ENCODE measurements at places on chromosomes 4 and X.

- DNase-seq = no peak
Observed at GRCh38 chr4:145097331-145097820, 620 bp downstream of the ANAPC10 start.

DNA sequence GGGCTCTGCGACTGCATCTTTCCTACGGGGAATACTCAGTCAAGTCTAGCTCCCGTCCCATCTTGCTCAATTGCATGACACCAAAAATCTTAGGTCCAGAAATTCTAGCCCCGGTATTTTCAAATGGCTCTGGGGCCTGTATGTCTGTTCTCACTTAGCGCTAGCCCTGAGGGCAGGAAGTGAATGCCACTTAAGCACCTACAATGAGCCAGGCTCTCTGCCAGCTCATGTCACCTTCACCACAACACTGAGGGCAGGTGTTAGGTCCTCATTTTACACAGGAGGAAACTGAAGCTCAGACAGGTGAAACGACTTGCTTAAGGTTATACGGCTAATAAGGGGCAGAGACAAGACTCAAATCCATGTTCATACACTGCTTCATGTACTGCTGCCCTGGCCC, 282.8 kb downstream of the PPP1R2C start:
- DNase-seq = no peak

DNA sequence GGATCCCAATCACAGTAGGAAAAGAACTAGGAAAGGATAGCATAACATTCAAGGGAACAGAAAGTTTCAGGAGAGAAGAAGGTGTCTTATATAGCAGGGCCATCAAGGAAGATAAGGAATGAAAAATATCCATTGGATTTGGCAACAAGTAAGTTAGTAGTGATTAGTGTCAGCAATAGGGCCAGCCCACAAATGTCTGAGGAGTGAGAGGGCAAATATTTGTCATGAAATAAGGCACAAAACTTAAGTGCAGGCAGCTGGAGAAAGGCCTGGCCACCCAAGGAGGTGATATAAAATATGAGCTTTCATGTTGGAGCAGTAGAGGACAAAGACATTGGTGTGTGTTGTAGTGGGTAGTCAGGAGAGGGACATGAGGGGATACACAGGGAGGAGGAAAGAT, 132.1 kb downstream of the COL4A6 start:
- no peak for DNase-seq

DNA sequence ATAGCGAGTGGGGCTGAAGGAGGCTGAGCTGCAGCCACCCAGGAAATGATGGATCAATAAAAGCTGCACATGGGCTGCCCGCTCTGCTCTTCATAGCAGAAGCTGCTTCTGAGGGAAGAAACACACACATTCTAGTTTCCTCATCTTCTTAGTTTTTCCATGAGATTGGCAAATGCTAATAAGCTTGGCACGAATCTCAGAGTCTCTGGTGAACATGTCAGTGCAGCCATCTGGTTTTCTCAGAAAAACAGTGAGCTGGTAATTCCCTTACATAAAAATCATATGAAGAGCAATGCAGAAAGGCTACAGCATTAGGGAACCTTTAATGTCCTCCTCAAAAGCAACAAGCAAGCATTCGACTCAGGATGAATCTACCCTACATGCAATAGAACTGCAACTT, 69.9 kb downstream of the GATB start:
- DNase-seq = no peak

DNA sequence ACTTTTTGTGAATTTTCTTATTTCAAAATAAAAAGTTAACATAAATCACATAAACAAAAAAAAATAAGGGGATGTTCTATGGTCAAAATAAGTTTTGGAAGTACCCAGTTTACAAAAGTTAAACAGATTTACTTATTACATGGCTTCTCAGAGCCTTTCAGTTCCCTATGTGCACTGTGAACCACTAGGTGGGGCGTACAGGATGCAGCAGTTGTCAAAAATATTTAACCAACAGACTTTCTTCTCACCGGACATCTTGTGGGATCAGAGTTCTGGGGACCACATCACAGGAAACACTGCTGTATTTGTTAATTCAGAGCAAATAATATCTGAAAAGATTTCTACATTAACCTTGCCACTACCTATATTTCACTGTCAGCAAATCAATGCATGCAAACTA, 74.1 kb downstream of the SMARCA1 start:
- no peak for DNase-seq

GRCh38 chr4:63620271-63620670, 789.0 kb downstream of the TECRL start:
- no peak for DNase-seq

DNA sequence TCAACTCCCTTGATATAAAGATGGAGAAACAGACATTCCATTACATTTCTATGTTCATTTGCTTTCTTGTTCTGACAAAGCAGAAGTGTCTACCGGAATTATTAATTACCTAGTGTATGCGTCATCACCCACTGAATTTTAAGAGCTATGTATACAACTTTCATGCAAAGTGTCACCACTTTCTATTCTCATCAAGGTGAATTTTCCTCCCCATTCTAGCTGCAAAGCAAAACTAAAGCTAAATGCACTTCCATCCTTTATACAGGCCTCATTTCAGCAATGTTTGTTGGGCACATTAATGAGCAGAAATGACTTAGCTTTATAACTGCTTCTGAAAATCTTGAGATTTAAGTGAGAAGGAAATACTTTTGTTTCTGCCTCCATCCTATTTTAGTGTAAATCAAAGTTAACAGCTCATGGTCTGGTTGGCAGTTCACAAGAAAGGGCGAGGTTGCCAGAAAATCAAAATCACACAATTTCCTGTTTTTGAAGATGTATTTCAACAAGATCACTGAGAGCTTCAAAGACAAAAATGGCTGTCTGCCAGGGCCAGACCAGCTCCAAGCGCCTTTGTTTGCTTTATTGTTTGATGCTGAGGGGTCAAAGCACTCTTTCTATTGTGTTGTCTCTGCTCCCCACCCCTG, 7.2 kb upstream of the FAM9C start:
- no peak for DNase-seq

GRCh38 chr4:47218631-47219030, 187.3 kb downstream of the GABRB1 start:
- DNase-seq = no peak

GRCh38 chr4:179817317-179817716, 2375.1 kb upstream of the AGA start:
- no peak for DNase-seq

GRCh38 chrX:110415440-110416170, 57.0 kb downstream of the RTL9 start:
- no peak for DNase-seq

GRCh38 chr4:74975848-74976824, 43.2 kb downstream of the PARM1 start:
- no peak for DNase-seq

DNA sequence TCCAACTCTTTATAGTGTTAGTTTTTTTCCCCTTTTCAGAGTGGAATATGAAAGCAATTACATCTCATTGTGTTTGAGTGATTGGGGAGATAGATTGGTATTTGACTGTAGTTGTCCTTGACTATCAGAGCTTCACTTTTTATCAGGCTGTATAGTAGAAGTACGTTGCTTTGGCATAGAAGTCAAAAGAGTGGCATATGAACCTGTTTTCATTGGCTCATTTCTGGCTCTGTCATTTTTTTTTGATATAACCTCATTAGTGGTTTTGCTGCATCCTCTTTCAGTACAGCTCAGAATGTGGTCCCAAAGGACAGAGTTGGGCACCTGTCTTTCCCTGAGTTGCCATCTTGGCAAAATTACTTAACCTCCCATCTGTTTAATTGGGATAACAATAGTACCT, 1.4 kb downstream of the TMA16 start:
- no peak for DNase-seq

GRCh38 chr4:170001745-170002267, 24.4 kb downstream of the MFAP3L start:
- DNase-seq = no peak

DNA sequence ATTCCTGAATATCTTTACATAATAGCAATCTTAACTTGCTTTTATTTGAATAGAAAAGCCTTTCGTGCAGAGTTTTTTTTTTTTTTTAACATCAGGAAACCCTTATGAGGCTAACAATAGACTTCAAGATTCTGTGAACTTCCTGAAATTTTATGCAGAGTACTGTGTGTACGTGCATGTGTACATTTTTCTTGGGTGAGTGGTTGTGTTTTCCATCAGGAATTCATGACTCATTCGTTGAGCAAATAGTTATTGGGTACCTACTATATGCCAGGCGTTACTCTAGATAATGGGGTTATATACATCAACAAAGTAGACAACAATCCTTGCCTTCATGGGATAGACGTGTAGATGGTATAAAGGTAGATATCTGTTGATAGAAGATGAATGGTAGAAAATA, 59.1 kb downstream of the MRPL1 start:
- DNase-seq = no peak

GRCh38 chrX:16946361-16946964, at the start of gene REPS2:
REPS2 (plus strand) TSS chrX:16946658; CDS start chrX:16946862, 204 bp downstream.
- DNase-seq = peak; percentile 43

DNA sequence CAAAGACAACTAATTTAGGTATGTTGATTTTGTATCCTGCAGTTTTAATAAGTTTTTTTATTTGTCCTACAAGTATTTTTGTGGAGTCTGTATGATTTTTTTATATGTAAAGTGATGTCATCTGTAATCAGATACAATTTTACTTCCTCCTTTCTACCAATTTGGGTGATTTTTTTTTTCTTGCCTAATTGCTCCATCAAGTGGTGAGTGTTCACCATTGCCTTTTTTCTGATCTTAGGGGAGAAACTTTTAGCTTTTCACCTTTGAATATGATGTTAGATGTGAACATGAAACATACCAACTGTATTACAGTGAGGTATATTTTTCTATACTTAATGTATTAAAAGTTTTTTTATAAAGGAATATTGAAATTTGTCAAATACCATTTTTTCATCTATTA, 362.3 kb downstream of the PABPC4L start:
- DNase-seq = no peak

DNA sequence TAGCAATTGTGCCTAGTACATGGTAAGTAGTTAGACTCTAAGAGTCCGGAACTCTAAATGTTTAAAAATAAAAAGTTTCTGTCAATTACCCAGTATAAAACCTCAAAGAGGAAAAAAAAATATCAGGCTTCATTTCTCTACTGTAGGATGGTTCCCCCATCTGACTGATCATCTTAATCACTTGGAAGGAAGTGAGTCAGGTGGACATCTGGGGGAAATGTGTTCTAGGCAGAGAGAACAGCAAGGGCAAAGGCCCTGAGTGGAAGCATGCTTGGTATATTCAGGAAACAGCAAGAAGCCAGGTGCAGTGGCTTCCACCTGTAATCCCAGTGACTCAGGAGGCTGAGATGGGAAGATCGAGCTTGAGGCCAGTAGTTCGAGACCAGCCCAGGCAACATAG, 2.9 kb upstream of the EIF1AX start:
- DNase-seq = no peak

DNA sequence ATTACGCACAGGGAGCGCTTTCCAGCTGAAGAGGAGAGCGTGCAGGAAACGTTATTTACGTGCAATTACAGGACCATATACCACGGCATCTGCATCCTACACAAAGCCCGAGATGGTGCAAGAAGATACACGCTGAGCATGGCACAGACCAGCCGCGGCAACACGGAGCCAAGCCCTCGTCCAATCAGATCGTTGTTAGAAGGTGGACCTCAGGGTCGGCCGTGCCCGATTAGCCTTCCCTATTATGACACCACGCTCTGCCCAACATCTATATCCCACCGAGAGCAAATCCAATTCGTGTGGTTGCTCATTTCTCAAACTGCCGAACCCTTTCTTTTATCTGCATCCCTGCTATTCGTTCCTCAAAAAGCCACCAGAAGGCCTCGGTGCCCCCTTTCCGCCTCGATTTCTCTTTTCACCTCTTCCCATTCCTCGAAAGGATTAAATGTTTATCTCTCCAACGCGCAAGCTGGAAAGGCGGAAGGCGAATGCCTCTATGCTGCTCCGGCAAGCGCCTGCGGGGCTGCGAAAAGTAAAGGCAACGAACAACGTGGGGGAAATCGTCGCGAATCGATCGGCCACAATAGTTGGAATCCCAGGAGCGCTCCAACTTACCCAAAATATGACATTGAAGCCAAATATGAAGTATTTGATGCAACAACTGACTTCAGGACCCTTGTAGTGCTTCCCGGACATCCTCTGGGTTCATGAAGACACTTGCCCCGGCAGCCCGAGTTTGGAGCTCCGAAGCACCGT, 702 bp downstream of the TSPAN5 start:
- DNase-seq = peak; percentile 17

DNA sequence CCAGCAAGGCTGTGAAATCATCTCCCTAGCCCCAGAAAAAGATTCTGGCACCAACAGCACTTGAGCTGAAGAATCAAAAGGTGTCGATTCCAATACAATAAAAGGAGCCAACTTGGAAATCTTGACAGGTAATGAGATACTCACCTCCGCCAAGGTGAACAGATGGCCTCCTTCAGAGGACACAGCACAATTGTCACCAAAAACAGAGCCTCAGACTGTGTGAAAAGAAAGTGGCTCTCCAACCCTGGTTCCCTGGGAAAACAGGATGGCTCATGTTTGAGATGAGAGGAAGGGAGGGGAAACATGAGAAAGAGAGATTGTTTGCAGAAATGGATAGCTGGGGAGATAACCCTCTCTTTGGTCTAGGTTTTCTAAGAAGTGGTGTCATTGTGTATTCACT, 168.9 kb downstream of the HS3ST1 start:
- no peak for DNase-seq

DNA sequence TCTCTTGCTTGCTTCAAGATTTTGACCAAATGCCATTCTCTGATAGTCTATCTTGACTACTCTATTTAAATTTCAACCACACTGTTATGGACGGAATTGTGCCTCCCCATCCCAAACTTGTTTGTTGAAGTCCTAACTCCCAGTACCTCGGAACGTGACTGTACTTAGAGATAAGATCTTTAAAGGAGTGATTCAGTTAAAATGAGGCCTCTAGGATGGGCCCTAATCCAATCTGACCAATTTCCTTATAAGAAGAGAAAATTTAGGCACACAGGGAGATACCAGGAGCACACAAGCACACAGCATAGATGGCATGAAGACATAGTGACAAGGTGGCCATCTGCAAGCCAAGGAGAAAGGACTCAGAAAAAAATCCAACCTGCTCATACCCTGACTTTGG, 269.9 kb downstream of the KCNIP4 start:
- DNase-seq = no peak

DNA sequence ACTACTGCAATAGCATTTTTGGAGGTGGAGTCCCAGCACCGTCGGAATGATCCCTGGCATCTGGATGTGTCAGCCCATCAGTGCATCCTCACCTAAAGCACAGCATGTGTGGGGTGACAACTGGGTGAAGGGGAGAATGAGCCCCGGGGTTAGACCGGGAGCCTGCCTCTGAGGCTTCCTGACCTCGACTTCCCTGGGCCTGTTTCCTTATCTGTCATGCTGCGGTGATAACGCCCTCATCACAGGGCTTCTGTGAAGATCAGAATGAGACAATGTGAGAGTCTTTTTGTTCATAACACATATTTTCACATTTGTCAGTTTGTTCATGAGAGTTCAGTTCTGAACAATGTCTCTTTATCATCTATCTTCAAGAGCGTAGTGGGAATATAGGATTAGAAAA, 31.1 kb upstream of the PDLIM3 start:
- no peak for DNase-seq

- no peak for DNase-seq
Observed at GRCh38 chrX:64437665-64438064, 42.4 kb upstream of the MTMR8 start.

Data from stimulated activated CD8-positive, alpha-beta memory T cell treated with anti-CD3 and anti-CD28 coated beads, Interleukin-4, amount 100 ng/mL, for 1 hour (primary cell).